ENCODE measurements at places on chromosomes 3 and 15.

DNA sequence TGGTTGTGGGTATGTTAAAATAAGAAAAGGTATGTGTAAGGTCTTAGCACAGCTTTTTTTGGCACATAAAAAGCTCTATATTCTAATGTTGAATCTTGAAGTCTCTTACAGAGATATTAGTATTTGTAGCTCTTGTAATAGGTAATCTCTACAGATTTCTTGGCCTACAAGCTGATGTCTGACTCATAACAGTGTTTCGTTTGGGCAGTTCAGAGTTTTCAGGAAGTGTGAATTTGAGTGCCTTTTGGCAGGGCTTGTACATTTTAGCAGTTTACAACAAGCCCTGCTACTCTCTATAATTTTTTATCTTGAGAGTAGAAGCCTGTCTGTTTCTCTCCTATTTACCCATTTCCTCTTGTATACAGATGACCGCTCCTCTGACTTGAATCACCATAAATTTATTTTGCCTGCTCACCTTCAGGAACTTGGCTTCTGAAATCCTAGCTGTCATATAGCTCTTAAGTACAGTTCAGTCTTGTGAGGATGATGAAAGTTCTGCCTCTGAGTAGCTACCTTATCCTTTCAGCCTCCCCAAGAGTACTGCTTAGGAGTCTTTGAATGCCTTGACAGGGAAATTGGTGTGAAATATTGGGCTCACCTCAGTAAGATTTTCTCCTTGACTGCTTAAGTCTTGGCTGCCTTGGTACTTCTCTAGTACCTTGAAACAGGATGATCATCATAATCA, 419.9 kb upstream of the RARB start:
- DNase-seq, result no peak

DNA sequence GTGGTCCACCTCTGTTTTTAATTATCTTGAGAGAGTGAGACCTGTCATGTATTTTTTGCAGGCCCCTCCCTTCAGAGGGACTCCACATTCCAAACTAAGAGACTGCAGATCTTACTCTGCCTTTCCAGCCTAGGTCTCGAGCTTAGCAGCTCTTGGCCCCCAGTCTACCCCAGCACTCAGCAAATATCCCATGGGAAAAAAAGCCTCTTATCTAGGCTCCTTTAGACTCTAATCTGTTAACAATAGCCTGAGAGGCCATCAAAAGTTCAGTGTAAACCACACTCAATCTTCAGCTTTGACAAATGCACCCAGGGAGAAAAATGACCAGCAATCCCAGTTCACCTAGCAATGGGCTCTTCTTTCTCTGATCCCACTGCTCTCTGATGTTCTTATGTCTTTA, 8.6 kb upstream of the BLM start:
- DNase-seq, result no peak

DNA sequence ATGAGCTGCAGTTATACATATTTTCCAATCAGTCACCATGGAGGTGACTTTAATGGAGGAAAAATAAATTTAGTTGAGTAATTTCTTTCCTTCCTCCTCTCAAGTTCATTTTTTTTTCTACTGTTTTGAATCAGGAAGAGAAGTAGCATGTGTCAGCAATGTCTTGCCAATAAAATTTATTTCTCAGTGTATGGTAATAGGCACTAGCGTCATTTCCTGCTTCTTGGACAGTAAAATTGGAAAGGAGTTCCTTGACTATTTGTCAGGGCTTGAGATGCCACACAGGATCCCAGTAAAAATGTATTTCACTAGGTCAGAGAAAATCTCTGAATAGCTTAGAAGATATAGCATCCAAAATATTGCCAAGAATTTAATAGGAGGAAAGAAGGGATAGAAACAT, 605.9 kb downstream of the ROBO1 start:
- no peak for DNase-seq

DNA sequence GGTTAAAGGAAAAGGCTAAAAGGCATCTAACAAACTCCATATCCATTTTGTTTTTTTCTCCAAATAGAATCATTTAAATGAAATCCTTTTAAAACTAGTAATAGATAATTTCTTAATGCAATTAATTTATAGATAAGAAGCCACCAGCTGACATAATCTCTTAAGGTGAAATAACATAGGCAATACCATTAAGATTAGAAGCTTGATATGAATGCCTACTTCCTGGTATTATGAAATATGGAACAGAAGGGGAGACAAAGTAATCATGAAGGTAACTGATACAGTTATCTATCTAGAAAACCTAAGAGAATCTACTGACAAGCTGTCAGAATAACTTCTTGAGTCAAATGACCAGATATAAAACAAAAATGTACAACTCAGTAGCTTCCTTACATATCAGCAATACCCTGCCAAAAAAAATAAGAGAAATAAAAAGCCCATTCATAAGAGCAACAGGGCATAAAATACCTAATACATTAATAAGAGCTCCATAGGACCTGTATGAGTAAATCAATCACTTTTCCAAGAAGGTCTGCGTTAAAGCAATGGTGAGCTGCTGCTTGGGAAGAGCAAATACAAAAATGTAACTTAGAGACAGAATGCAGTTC, 10.7 kb downstream of the EHD4 start:
- no peak for DNase-seq

DNA sequence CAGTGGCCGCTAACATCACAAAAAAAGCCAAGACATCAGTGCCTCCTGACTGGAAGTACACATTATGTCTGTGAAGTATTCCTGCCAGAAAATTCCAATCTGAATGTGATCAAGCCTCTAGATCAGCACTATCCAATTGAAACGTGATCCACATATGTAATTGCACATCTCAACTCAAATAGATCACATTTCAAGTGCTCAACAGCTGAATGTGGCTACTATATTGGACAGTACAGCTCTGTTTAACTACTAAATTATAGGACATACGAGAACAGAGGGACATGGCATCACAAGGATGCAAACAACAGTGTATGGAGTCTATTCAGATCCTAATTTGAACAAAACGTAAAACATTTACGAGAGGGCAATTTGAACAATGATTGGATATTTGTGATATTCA, 542 bp upstream of the UBAP1L start:
- DNase-seq, result no peak

- DNase-seq, result no peak
Observed at GRCh38 chr3:52248165-52248541, 2.6 kb downstream of the PPM1M start.

DNA sequence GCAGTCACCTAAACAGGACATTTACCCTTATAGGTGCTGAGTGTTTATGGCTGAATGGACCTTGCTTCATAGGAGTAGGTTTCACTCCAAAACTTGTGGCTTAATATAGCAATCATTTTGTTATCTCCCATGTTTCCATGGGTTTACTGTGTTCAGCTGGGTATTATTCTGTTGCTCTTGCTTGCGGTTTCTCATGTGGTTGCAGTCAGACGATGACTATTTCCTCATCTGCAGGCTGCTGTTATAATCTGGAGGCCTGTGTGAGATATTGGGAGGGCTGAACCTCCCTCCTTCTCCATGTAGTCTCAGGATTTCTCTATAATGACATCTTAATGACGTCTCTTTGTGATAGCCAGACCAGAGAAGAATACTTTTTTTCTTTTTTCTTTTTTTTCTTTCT, 98.1 kb downstream of the ZPLD1 start:
- peak; percentile 3 for DNase-seq

DNA sequence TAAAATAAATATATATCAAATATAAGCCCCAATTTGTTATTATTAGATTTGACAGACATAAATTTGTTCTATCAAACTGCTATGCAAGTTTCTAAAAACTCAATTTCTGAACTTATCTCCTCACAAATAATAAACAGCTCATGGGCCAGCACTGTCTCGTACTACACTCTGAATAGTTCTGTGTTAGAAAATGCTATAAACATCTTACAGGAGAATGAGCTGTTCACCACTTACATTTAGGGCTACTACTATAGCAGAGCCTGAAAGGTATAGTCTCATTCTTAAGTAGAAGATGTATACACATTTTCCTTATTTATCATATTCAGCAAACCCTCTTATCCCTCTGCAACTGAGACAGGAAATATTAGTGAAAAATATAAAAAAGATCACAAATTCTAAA, 12.6 kb downstream of the SLC12A6 start:
- no peak for DNase-seq

DNA sequence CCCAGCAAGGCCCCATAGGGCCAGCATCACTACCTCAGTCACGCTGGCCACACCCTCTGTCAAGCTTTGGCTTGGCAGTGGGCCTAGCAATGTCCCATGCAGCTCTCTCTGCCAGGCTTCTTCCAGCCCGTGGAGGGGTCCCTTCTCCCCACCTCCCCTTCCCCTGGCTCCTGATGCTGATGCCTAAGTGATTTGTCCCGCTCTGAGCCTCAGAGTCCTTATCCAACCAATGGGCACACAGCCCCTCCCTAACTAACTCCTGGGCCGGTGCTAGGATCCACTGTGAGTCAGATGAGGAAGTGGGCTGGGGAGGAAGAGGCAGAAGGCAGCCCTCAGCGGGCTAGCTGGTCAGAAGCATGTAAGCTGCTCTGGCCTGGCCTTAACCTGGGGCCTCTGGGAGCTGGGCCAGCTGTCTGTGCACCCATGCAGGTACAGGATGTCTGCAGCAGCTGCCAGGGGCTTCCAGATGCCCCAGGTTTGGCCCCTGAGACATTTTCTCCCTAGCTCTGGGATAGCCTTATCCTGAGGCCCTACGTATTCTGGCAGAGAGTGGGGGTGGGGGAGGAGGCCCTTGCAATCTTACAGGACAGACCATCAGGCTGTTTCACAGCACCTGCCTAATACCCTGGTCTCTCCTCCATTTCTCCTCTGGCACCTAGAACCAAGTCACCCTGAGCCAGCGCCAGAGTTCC, 740 bp upstream of the ZBTB47 start:
- DNase-seq, result no peak

Data from CD4-positive, alpha-beta T cell treated with Interleukin-2 at 100 ng/mL for 4 hours (primary cell).